NCI-H1105 (cell line): ENCODE measurements at places on chromosomes 4 and X.

- DNase-seq = no peak
Measured at GRCh38 chr4:155208258-155209054, at the start of gene NPY2R. TSS of gene NPY2R (plus strand) at chr4:155208636. CDS start at chr4:155213940, 5,304 bp downstream.

- no peak for DNase-seq
Measured at GRCh38 chrX:47958761-47959342, 44.9 kb downstream of the ZNF182 start.

DNA sequence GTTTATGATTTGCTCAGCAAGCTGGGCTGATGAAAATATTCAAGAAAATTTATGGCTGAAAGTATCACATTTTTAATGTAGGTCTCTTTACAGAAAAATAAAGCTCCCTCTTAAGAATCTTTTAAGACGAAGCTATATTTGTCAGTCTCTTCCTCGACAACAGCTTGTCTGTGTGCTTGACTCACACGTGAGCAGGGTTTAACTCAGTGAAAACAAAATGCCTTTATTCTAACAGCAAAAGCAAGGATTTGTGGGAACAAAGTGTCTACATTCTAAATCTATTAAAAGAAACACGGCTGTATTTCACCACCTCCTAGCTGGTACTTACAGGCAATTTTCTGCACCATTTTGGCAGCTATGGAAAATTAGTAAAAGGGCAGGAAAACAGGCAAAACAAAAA is 75.5 kb downstream of the NYX start:
- no peak for DNase-seq

- no peak for DNase-seq
Measured at GRCh38 chrX:47662144-47662657, 3.2 kb upstream of the UXT start.

GRCh38 chr4:23373261-23373660 is 516.6 kb downstream of the PPARGC1A start:
- DNase-seq = no peak

DNA sequence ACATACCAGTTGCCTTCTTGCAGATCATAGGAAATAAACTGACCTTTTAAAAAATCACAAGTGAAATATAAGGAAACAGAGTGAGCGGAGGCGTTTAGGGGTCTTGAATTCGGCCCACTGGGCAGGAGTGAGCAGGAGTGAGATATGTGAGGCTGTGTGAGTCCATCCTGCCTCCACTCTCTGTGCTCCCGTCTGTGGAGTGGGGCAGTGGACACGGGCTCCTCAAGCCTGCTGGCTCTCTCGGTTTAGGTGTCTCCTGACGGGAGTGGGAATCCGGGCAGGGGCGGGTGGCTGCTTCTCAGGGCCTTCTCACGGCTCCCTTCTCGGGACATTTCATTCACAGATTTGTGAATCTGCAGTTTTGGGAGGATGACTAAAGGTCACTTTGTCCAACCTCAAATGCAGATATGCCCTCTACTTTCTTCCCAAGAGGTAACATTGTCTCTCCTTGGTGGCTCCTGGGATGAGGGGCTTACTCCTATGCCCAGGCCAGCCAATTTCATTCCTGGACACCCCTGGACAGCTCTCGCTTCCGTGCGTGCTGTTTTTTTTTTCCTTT is 27.6 kb downstream of the CYTL1 start:
- DNase-seq = no peak

DNA sequence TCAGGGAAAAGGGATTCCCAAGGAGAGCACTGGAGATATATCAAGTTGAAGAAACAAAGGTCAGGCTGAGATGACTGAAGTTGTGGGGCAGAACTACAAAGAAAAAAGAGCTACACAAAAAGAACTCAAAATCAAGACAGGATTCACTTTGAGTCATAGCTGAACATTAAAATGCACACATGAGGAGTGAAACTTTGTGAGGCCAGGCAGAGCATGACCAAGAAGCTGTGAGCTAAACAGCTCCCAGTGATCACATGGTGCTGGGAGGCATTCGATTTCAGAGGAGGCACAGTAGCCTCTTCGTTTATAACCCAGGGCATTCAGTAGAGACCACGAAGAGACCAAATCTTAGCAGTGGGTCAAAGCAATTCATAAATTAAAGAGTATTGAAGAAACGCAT is 145.3 kb downstream of the ATRX start:
- DNase-seq = no peak

DNA sequence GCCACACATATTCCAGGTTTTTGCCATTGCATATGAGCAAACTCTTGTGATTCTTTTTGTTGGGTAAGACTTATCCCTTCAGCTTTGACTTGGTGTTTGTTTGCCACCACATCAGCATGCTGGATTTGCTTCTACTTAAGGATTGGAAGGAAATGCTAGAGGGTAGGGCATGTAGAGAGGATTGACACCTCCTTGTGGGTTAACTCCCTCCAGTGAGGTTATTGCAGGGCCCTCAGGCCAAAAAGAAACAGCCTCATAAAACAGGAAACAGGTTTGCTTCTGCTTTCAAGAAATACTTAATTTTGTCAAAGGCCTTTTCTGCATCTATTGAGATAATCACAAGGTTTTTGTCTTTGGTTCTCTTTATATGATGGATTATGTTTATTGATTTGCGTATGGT is 15.2 kb upstream of the INPP4B start:
- no peak for DNase-seq

- no peak for DNase-seq
Measured at GRCh38 chrX:47960406-47960805, 43.4 kb downstream of the ZNF182 start.

GRCh38 chr4:177375372-177375771 is 65.7 kb downstream of the NEIL3 start:
- no peak for DNase-seq

DNA sequence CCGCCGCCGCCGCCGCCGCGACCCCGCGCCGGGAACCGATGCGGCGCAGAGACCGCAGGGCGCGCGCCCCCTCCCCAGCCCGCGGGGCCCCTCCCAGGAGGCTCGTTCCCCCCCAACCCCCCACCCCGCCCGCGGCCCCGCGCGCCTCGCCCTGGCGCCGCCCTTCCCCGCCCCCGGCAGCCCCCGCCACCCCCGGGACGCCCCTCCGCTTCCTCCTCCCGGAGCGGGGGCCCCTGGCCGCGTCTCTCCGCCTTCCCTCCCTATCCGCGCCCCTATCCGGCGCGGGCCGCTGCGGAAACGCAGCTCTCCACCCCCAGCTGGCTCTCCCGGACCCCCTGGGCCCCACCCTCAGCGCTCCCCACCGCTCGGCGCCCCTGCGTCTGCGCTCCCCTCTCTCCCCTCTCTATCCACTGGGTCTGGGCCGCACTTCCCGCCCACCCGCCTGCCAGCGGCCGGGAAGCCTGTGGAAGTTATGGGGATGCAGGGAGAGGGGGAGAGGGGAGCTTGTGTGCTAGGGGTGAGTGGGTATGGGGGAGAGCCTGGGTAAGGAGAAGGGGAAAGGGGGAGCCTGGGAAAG is at the start of gene TMEM271:
TSS of gene TMEM271 (minus strand) at position 51 of the 577 bp plus-strand sequence. CDS start 233 bp downstream, outside the sequence.
- DNase-seq = no peak

- peak; percentile 47 for DNase-seq
Measured at GRCh38 chr4:104860238-104861123, 286.2 kb upstream of the TET2 start.

DNA sequence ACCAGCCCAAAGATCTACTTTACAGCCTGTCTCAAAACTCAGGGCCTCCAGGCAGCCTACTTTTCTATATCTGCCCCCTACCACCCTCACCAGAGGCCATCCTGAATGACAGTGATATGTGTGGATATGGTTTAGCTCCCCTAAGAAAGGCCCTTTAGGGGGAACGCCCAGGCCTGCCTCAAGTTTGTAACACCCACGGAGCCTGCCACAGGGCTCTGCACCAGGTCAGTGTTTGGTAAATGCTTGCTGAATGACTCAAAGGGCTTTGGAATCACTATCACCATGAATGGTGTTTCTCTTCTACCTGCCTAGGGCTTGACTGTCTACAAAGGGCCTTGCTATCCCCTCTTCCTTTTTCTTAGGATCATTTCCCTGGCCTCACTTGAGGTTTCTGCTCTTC is 11.3 kb upstream of the LONRF3 start:
- DNase-seq = no peak

GRCh38 chrX:133297284-133297683 is 79.1 kb upstream of the TFDP3 start:
- no peak for DNase-seq

DNA sequence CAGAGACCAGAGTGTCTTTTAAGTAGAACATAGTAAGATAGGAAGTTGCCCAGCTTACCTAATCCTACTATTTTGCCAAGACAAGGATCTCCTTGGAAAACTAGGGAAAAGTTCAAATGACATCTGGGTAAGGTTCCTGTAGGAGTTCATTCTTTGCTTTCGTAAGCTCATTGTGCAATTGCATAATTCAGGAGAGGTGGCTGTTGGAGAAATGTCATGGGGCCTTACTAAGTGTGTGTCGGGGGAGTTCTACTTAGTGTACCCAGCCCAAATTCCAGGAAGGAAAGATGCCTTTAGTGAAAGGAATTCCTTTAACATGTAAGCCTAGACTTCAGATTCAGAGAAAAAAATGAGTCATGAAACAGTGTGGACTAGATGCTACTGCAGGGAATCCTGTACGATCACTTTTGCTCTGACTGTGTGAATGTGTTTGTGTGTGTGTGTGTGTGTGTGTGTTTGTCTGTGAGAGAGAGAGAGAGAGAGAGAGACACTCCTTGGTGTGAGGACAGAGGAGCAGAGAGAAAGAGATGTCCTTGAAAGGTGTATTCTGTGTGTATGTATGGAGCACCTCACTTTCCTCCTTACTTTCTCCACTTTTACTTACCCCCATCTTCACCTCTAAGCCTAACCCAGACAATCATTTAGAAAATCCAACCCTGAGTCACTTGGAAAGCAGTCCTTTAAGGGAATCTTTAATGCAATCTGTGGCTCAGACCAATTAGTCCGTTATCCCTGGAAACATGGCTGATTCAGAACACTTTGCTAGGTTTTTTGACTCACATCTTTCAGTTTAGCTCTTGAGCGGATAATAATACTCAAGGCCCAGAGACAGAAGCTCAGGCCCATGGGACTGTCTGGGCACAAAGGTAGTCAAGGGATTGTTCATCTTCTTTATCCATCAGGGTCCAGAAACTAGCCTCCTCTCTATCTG is 114.5 kb upstream of the ACSL4 start:
- no peak for DNase-seq

GRCh38 chr4:135838889-135839288 is 1637.3 kb upstream of the PABPC4L start:
- DNase-seq = no peak

DNA sequence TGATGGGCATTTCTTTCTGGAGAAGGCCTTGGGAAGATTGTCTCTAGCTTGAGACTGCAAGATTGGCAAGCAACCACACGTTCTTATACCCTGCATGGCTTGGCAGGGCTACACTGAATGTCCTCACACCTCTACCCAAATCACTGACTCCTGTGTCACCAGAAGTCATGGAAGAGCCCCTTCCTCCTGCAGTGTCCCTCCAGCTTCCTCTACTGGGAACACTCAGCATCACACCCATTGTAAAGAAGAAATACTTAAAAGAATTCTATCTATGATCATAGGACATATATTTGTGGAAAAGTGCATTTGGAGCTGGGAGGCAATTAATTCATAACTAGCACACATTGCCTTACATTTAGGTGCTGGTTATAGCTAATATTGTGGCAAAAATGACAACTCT is 113.1 kb downstream of the CCSER1 start:
- no peak for DNase-seq

DNA sequence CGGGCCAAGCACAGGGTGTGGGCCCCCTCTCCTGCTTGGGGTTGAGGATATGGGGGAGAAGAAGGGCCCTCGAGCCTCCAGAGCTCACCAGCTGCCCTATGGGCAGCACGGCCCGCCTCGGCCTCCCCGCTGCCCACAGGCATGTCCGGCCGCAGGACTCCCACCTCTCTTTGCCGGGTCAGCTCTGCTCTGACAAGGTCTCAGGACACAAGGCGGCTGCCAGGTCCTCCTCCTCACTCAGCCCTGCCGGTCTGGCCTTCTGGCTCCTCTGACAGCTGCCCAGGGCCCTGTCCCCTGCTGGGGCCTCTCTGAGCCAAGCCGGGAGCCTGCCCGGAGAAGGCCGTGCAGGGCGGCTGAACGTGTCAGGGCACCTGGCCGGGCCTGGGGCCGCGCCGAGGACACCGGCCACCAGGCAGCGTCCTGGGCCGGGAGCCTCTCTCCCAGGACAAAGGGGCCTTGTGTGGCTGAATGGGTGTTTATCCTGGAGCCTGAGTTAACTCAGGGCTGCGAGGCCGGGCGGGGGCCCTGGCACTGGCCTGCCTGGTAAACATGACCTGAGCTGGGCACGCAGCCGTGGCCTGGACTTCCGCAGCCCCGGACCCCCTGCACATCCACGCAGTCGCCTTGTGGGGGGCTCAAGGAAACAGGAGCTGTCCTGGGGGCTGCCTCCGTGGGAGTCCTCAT is 25.7 kb downstream of the TACC3 start:
- no peak for DNase-seq

DNA sequence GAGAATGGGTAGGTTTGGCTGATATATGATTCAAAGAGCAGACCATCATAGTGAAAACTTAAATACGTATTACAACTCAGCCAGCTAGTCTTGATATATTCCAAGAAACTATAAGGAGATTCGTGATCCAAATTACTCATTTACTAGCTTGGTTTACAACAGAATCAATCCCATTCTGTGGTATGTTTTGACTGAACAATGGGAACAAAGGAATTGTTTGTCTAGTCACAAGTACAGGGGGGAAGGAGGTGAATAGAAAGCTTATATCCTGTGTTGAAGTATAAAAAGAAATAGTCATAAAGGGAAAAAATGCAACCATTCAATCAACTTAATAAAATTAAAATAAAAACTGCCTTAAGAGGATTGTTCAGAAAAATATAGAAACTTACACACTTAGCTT is 17.0 kb downstream of the C4orf54 start:
- no peak for DNase-seq

GRCh38 chrX:69538321-69538876 is 34.3 kb downstream of the NALF2 start:
- no peak for DNase-seq

DNA sequence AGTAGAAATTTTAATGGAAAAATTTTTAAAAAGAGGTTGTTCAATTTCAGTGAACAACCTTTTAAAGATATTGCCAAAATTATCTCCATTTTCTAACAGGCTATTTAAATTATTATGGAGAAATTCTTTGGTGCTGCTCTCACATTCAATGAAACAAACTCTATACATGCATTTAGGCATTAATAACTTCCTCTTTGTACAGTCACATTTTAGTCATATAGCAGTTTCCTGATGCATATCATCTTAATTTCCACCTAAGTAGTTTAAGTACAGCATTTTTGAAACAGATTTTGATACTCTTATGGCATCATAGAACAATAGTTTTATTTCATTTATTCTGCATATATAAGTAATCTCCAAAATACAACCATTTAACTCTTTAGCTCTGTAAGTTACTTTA is 500.1 kb downstream of the STPG2 start:
- DNase-seq = no peak

DNA sequence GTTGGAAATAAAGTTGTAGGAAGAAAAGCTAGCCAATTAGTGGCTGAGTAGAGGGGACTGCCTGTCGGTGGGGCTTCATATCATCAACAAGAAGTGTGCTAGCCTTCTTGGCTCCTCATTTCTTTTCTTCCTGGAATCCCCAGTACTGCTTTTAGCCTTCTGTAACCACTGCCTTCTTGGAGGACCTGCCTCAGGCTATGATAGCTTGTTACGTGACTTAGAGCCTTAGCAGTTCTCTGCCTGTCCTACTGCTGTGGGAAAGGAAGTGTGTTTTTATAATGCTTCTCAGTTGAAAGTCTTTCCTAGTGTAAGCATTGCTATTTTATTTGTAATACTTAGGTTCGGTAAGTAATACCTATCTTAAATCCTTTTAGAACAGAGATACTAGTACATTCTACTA is 61.9 kb downstream of the LARP1B start:
- no peak for DNase-seq

GRCh38 chr4:138659812-138660316 is 355.7 kb upstream of the NOCT start:
- no peak for DNase-seq
